ENCODE measurements at places on chromosomes 2 and 18. TPM values are rescaled to one million over a fixed set of nuclear protein-coding genes. Genes with fewer than 3 reads are reported as not detected.
A peak's percentile ranks its signal among the peaks of the same experiment; 100 is the strongest.

The GPR75 gene
- total RNA-seq = 5.7 TPM

The NAT8 gene
- not detected for total RNA-seq

The PKDCC gene
- total RNA-seq = not detected

The CDH20 gene
- 0.07 TPM for total RNA-seq

The CNRIP1 gene
- not detected for total RNA-seq

The MBD2 gene
- total RNA-seq = 146 TPM

DNA sequence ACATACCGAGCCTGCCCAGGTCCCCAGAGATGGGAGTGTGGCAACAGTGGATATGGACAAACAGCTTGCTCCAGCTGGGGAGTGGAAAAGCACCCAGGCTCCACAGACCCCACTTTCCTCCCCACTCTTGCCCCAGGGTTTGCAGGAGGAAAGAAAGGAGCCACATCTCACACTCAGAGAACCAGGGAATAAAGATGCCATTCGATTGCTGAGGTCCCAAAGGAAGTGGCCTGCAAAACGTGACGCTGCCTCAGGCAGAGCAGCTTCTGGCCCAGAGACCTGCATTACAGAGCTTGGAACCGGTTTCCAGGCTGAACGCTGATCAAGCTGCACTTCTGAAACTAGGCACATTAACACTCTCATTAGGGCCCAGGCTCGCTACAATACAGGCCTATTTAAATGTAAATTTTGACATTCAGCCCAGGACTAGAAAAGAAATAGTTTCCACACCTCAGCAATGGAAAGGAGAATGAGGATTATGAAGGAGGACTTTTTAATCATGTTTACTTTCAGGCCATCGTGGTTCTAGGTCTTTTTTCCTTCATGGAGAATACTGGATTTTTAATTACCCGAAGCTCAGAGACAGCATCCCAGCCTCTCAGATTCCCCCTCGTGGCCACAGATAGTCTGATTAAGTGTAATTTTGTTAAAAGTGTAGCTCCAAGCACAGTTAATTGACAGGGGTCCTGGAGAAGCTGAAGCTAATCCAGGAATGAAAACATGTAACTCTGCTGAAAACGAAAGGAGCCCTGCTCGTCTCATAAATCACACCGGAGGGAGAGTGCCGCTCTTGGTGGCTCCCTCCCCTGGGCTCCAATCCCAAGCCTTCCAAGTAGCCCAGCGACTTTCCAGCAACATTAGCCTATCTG is 221.3 kb upstream of the RAB6C start:
- no peak for DNase-seq

- no peak for DNase-seq
Measured at GRCh38 chr18:77008576-77009315, 123.8 kb downstream of the MBP start.

DNA sequence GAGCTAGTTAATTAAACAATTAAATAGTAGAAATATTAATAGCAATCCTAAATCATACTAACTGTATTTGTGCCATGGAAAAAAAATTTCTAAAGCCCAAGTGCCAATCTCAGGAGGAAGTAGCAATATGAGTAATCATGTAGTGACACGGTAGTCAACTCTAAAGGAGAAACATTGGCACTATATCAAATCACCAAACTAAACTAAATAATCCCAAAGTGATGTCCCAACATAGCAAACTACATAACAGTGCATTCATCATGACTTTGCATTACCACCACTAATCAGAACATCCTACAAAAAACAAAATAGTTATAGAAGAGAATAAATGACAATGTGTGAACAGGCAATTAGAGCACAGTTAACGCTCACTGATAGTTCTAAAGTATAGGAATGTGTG is 195.1 kb downstream of the EXOC6B start:
- no peak for DNase-seq

DNA sequence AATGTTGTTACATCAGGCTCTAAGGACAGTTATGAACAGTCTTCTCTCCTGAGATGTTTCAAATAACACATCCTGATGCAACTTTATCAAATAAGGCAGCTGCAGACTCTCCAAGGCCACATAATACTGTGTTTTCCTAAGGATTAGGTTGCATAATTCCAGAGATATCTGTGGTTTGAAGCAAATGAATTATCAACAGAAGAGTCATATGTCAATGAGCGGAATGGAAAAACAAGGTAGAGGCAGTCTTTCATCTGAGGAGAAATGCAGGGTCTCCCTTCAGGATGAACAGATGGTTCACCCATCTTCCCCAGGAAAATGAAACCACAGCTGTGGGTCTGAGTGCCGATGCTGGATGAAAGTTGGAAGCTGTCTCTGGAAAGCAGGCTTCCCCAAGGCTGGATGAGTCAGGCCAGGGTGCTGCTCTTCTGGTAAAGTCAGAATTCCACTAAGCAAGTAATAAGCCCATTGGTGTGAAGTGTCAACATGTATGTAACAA is 22.2 kb downstream of the LYG1 start:
- no peak for DNase-seq

DNA sequence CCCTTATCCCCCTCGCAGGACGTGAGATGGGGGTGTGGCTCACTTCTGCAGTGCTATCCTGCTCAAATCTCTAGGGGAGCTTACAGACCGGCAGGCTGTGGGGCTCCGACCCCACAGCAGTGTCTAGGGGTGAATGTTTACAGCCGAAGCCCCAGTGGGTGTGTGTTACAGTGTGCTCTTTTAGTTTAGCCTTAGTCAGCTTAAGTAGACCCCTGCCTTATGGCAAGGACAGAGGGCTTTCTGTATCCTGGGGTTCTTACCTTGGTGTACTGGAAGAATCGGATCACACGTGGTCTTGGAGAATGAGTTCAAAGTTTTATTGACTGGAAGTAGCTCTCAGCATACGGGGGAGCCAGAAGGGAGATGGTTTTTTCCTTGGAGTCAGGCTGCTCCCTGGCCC is 348.2 kb upstream of the GYPC start:
- no peak for DNase-seq

DNA sequence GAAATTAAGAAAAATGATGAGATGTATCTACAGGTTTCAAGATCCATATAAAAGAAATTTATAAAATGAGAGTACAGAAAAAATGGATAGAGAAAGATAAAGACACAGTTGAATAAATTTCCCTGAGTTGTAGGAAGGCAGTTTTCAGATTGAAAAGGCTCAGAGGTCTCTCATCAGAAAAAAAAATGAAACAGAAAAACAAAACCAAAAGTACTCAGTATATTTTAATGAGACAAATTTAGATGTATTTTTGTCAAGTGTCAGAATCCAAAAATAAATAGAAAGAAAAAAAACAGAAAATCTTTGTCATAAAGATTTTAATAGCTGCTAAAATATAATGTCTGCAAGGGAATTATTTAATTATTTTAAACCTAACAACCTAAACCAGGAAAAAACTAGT is 520.5 kb downstream of the KCNJ3 start:
- no peak for DNase-seq

DNA sequence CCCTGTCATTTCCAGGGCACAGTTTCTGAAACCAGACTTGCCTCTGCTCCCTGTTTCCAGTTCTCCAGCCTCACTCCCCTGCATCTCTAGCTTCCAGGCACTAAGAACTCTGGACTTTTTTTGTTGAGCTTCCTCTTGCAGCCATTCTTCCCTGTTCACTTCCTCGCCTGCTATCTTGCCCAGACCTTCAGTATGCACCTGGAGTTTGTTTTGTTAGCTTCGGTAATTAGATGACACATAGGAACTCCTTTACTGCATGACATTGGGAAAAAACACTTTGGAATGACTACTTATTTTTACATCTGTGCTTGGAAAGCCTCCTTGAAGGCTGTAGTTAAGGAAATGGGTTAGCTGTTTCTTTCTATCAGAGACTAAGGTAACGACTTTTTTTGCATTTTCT is 35.2 kb downstream of the OTOF start:
- DNase-seq = no peak

DNA sequence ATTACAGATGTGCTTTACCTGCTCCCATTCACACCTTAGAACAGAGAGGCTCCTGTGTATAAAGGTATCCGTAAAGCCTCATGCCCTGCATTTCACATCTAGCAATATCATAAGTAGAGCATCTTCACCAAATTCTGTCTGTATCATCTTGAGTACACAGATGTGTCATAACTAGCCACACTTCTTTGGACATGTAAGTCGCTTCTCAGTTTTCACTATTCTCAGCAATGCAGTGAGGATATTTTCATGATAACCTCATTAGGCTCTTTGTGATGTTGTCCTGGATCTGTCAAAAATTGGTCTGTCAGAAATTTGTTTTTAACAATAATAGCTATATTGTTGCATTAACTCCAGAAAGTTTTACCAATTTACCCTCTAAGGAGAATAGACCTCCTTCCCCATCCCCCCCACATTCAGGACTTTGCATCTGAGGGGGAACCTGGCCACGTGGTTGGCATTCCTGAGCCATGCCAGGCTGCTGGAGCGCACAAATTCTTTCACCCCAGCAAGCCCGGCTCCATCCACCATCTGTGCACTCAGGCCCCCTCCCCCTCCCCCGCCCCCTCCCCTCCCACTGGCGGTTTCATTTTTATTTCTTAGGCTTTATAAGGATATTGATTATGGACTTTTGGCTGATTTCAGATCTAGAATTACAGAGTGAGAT is 34.1 kb downstream of the AGAP1 start:
- DNase-seq = no peak

DNA sequence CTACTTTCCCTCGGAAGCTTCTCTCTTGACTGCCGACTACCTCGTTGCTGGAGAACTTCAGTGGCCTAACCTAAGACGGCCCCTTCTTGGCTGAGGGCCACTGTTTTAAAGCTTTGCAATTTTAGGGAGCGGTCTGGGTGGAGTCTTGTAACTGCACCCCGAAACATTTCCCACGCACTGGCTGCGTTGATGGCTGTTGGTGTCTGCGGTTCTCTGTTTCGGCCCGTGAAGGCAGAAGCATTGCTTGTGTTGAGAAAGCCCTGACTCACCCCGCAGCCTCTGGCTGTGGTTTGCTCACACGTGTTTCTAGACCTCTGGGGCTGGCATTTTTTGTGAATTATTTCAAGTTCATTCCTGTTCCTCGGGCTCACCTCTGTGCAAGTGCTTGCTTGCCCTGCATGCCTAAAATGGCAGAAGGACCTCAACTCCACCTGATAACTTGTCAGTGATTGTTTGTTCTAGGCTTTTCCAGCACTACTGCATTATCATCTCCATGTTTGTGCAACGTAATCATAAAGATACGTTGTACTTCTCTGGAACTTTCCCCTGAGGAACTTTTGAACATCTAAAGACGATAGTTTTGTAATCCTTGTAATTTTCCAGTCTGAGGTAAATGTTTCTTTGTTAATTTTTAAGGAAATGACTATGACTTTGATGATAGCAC is 94.2 kb upstream of the DLX2 start:
- no peak for DNase-seq

DNA sequence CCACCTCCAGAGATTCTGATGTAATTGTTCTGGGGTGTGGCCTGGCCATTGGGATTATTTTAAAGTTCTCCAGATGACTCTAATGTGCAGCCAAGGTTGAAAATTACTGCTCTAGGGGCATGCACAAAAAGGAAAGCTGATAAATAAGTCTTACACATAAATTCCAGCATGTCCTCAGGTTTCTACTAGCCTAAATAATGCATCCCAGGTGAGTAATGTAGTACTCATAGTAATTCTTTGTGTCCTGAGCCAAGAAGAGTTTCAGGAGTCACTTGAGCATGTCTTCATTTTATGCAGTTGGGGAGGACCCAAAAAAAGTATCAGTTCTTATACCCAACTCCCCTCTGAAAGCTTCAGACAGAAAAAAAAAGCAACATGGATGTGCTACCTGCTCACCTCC is 130.1 kb upstream of the SP5 start:
- DNase-seq = no peak

- no peak for DNase-seq
Measured at GRCh38 chr2:143150287-143150686, 21.1 kb downstream of the ARHGAP15 start.

GRCh38 chr2:216575465-216575864 is 57.8 kb upstream of the IGFBP2 start:
- no peak for DNase-seq

DNA sequence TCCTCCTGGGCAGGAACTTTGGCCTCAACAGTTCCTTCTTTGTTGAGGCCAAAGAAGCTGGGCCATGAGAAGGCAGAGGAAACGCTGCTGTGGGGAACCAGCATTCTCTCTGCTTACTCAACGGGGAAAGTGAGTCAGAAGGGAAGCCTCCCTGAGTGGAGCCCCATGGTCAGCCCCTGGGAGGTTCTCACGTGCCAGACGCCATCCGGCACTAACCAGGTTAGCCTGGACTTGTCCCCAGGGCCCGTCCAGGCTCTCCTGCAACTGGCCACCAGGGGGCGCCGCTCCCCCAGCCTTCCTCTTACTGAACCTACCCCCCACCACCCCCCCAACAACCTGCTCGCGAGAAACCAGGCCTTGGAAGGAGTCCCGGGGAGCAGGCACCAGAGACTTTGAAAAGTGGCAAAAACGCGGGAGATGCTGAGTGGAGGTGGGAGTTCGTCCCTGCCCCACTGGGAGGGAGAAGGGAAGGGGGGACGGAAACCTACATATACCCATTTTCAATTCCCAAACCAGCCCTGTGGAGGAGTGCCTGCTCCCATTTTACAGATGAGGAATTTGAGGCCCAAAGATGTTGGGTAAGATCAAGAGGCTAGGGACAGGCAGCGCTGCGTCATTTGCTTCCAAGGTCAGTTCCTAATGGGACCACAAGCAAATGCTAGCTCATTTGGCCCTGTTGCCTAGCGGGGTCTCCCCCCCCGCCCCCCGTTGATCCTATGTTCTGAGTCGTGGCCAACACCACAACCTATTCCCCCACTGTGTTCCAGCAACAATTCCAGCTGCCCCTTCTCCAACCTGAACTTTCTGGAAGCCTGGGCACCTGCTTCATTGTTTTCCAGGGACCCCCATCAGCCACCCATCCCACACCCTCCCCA is 20.0 kb downstream of the TEX44 start:
- DNase-seq = peak; percentile 92

- no peak for DNase-seq
Measured at GRCh38 chr2:222240676-222241049, 58.1 kb downstream of the PAX3 start.

DNA sequence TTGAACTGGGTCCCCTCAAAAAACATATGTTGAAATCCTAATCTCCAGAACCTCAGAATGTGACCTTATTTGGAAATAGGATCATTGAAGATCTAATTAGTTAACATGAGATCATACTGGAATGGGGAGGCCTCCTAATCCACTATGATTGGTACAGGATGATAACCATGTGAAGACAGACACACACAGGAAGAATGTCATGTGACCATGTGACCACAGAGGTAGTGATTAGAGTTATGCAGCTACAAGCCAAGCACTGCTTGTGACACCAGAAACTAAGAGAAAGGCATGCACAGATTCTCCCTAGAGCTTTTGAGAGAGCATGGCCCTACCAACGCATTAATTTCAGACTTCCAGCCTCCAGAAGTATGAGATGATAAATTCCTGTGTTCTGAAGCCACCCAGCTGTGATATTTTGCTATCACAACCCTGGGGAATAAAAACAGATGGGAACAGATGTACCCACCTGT is 47.0 kb upstream of the TGIF1 start:
- DNase-seq = no peak

DNA sequence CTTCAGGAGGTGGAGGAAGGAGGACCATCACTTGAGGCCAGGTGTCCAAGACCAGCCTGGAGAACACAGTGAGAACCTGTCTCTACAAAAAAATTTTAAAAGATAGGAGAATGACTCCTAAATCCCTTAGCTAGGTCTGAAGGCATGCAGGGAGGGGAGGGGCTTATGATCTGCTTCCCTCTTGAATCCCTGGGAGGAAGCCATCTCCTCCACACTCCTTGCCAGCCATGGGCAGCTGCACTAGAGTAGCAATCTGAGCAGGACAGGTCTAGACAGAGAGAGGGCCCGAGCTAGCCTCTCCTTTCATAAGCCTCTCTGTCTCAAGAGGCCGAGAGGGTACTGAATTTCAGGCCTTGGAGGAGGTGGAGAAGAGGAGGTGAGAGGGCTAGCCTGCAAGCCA is 42.5 kb downstream of the DAPL1 start:
- DNase-seq = no peak

- DNase-seq = no peak
Measured at GRCh38 chr18:49017813-49018553, 67.2 kb upstream of the SMAD7 start.
